Breast epithelium (tissue), 4 donors: ENCODE measurements at places on chromosomes 1 and 21. TPM values are rescaled to one million over a fixed set of nuclear protein-coding genes. Genes with fewer than 3 reads are reported as not detected.

The ARHGEF16 gene
- total RNA-seq, result 16.2 TPM

The NTMT2 gene
- total RNA-seq, result not detected

The ZNF697 gene
- 9.5 TPM for total RNA-seq

The FHAD1 gene
- 1.0 TPM for total RNA-seq

The CYYR1 gene
- total RNA-seq, result 15.1 TPM

The GPR161 gene
- total RNA-seq, result 5.6 TPM

The PUSL1 gene
- 16.0 TPM for total RNA-seq

- no peak overlapping the region for H3K4me3 ChIP-seq
- H3K27ac ChIP-seq, result no peak overlapping the region
- H3K27me3 ChIP-seq, result no peaks in the 10 kb centered on the region
- DNase-seq, result no peak
- H3K4me1 ChIP-seq, result no peaks in the 10 kb centered on the region
Measured at GRCh38 chr1:6534248-6534822, 20.0 kb downstream of the NOL9 start.

- peak; percentile 12 for DNase-seq
- H3K27ac ChIP-seq, result peak overlapping the region; percentile 26
- H3K4me3 ChIP-seq, result no peak overlapping the region
- no peaks in the 10 kb centered on the region for H3K27me3 ChIP-seq
- H3K36me3 ChIP-seq, result no peaks in the 10 kb centered on the region
- no peaks in the 10 kb centered on the region for H3K4me1 ChIP-seq
Measured at GRCh38 chr21:42552407-42553336, 39.0 kb downstream of the SLC37A1 start.

DNA sequence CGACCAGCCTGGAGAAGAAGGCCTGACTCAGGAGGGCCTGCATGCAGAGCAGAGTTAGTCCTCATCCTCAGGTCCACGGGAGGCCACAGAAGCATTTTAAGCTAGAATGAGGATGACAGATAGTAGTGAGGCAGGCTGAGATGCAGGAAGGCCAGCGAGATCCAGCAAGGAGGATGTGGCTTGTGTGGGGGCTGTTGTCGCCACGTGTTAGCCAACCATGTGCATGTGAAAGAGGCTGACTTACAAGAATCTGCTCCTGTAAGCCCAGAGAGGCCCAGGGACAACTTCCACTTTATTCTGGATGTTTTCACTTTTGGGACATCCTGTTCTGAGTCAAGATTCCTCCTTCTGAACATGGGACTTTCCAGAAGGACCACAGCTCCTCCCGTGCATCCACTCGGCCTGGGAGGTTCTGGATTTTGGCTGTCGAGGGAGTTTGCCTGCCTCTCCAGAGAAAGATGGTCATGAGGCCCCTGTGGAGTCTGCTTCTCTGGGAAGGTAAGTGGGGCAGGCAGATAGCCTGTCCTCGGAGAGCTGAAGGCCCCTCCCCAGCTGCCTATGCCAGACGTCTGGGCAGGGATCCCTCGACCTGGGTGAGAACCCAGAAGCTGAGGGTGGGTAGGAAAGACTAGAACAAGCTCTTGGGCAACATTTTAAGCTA is at the start of gene SLAMF8:
TSS of gene SLAMF8 (plus strand) at position 433 of the 661 bp plus-strand sequence. CDS start at position 459, 26 bp downstream.
- no peak within 1 kb of the TSS for H3K4me3 ChIP-seq
- no peaks in the 10 kb centered on the region for H3K4me1 ChIP-seq
- DNase-seq, result no peak
- no peaks in the 10 kb centered on the region for H3K27me3 ChIP-seq
- no peak within 1 kb of the TSS for H3K27ac ChIP-seq

DNA sequence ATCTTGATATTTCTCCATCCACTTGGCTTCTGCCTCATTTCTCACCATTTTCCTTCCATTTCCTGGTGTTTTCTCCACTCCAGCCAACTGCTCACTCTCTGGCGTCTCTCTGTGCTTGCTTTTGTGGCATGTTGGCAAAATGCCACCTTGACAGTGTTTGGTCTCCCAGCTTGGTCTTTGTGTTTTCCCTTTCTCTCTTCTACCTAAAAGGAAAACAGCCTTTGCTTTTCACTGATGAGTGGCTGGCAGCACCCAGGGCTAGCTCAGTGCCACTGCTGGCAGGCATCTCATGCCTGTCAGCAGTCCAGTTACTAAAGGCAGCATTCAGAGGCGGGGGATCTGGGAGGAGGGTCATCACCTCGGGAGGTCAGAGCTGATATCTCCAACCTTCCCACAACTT is 55.3 kb upstream of the DSCAM start:
- peak overlapping the region; percentile 69 for H3K27ac ChIP-seq
- H3K4me3 ChIP-seq, result no peak overlapping the region
- no peaks in the 10 kb centered on the region for H3K36me3 ChIP-seq
- no peak for DNase-seq
- no peaks in the 10 kb centered on the region for H3K4me1 ChIP-seq

- no peaks in the 10 kb centered on the region for H3K4me1 ChIP-seq
- no peaks in the 10 kb centered on the region for H3K27me3 ChIP-seq
- H3K4me3 ChIP-seq, result no peak overlapping the region
- DNase-seq, result no peak
Measured at GRCh38 chr1:203077956-203078355, 7.9 kb downstream of the MYOG start.

DNA sequence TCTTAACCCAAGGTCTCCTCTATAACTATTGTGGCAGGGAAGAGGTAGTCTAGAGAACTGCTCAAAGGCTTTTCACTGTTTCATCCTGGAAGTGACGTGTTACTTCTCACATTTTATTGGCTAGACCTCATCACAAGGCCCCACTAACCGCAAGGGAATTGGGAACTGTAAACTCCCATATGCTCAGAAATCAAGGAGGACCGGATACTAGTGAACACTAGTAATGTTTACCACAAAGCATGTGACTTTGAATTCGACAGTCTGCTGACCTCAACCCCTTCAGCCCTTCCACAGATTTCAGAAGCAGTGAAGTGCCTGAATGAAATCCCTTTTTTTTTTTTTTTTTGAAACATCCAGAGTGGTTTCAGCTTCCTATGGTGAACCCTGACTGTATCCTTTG is 3.4 kb upstream of the EEIG2 start:
- DNase-seq, result no peak
- no peaks in the 10 kb centered on the region for H3K4me1 ChIP-seq
- H3K36me3 ChIP-seq, result no peaks in the 10 kb centered on the region
- H3K4me3 ChIP-seq, result no peak overlapping the region

DNA sequence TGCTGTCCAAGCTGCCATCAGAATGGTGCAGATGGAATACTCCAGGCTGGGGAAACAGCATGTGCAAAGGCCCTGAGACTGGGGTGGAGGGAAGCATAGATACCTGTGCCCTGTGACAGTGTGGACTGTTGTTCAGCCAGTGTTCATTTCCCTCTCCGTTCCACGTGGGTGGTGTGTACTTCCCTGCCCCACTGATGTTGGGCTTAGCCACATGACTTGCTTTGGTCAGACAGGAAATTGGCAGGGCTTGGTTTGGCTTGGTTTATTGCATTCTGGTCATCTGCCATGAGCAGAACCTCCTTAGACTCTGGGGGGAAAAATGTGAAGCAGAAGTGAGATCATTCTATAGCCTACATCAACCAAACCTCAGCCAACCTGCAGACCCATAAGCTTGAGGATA is 102.4 kb upstream of the IGSF21 start:
- no peak overlapping the region for H3K27ac ChIP-seq
- H3K4me3 ChIP-seq, result no peak overlapping the region
- H3K36me3 ChIP-seq, result no peaks in the 10 kb centered on the region
- no peak for DNase-seq

DNA sequence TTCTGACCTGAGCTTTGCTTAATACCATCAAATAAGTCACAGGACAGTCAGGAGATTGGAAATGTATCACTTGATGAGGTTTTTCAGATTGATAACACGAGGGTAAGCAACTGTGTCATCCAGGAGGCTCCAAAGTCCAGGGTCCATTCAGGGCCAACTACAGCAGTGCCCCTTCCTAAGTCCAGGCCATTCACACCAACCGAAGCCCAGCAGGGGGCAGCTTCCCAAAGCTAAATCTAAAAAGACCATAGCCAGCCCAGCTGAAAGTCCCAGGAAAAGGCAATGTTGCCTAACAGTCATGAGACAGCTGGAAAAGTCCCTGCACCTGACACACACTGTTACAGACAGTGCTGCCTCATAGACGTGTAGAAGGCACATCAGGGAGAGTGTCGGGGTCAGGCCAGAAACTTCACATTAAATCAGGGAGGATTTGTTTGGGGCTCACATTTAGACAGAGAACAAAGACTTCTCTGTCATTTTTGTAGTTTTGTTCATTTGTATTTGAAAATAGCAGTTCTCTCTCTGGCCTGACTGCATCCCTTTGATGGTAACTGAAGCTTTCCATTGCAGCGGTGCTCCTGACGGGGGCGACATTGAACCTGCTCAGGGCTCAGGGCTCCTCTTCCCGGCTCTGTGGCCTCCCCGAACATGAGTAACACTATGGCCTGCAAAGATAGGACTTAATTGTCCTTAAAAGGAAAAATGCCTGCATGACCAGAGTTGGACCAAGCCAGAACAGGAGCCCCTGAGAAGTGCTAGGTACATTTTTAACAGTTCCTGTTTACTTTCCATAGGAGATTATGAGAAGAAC is 200.4 kb downstream of the NRIP1 start:
- H3K4me3 ChIP-seq, result no peak overlapping the region
- peak overlapping the region; percentile 40 for H3K27ac ChIP-seq
- DNase-seq, result peak; percentile 24
- H3K27me3 ChIP-seq, result no peaks in the 10 kb centered on the region
- H3K4me1 ChIP-seq, result no peaks in the 10 kb centered on the region

- DNase-seq, result peak; percentile 73
- peak overlapping the region; percentile 96 for H3K27ac ChIP-seq
- H3K4me3 ChIP-seq, result peak overlapping the region; percentile 55
- H3K36me3 ChIP-seq, result no peaks in the 10 kb centered on the region
- H3K27me3 ChIP-seq, result no peaks in the 10 kb centered on the region
- peaks cover 35% of the 10 kb centered on the region for H3K4me1 ChIP-seq
Measured at GRCh38 chr1:145891143-145891542, 5.5 kb upstream of the ANKRD35 start.

GRCh38 chr1:43358121-43358745 is 548 bp upstream of the CDC20 start:
- H3K36me3 ChIP-seq, result no peaks in the 10 kb centered on the region
- H3K4me1 ChIP-seq, result peaks cover 3% of the 10 kb centered on the region

GRCh38 chr1:9101510-9102146 is 27.3 kb downstream of the GPR157 start:
- H3K4me3 ChIP-seq, result no peak overlapping the region
- H3K4me1 ChIP-seq, result no peaks in the 10 kb centered on the region
- no peak overlapping the region for H3K27ac ChIP-seq

GRCh38 chr21:34836103-34836932 is 167.5 kb downstream of the CLIC6 start:
- H3K36me3 ChIP-seq, result peaks cover 5% of the 10 kb centered on the region
- DNase-seq, result peak; percentile 76
- no peaks in the 10 kb centered on the region for H3K27me3 ChIP-seq
- peak overlapping the region; percentile 57 for H3K4me3 ChIP-seq

- no peaks in the 10 kb centered on the region for H3K4me1 ChIP-seq
- no peaks in the 10 kb centered on the region for H3K27me3 ChIP-seq
- no peak for DNase-seq
- no peak overlapping the region for H3K27ac ChIP-seq
- no peak overlapping the region for H3K4me3 ChIP-seq
- H3K36me3 ChIP-seq, result no peaks in the 10 kb centered on the region
Measured at GRCh38 chr1:172212124-172212523, 208.4 kb upstream of the C1orf105 start.

DNA sequence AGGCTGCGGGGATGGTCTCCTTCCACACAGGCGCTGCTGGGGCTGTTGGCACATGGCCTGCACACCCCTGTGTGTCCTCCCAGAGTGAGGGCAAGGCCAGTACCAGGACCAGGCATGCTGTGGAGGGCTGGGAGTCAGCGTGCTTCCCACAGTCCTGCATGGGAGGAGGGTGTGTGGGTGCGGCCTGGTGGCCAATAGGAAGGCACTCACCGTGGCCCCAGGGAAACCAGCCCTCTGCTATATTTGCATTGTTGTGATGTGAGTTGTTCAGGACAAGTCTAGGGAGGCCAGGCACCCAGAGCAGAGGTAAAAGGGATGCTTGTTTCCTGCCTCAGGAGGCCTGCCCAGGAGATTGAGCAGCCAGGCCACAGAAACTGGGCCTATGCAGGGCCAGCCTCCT is 59.5 kb downstream of the S100B start:
- H3K4me3 ChIP-seq, result no peak overlapping the region
- H3K27ac ChIP-seq, result no peak overlapping the region
- no peaks in the 10 kb centered on the region for H3K36me3 ChIP-seq
- DNase-seq, result peak; percentile 16
- no peaks in the 10 kb centered on the region for H3K27me3 ChIP-seq

DNA sequence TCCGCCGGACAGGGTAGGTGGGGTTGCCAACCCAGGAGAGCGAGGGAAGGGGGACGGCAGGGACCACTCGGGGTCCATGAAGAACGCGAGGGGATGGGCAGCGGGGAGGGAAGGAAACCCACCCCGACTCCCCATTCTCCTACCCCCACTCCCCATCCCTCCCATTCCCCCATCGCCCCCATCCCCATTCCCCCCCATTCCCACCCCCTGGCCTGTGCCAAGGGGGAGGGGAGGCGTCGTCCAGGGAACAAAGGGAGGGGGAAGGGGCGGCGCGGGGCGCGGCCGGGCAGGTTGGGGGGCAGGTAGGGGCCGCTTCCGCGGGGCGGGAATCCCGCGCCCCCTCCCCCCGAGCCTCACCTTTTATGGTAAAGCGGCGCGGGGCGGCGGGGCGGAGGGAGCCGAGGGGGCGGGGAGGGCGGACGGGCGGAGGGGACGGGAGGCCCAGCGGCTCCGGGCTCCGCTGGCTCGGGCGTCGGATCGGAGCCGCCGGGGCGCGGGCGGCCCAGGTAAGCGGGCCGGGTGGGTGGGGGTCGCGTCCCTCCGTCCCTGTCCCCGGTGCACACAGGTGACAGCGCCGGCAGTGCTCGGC is at the start of gene FBLIM1:
TSS of gene FBLIM1 (plus strand) at position 453 of the 589 bp plus-strand sequence. CDS start 6,189 bp downstream, outside the sequence.
- no peaks in the 10 kb centered on the region for H3K27me3 ChIP-seq
- no peaks in the 10 kb centered on the region for H3K36me3 ChIP-seq
- peaks cover 22% of the 10 kb centered on the region for H3K4me1 ChIP-seq
- peak within 1 kb of the TSS; percentile 93 for H3K27ac ChIP-seq
- H3K4me3 ChIP-seq, result peak within 1 kb of the TSS; percentile 86
- no peak for DNase-seq

DNA sequence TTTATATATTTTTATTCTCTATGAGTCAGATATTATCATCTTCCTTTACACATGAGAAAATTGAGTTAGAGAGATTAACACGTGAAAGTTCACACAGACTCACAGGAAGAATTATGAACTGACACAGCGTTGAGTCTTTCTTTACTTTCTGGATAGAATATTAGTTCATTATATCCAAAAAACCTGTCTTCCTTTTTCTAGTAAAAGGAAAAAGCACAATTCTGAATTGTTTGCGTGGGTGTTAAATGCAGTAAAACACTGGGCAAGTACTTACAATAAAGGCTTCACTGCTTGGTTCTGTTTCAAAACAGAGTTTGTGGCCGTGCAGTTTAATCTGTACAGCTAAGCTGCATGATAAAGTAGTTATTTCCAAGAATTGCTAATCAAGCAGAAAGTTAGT is 10.8 kb downstream of the MAGI3 start:
- H3K4me3 ChIP-seq, result no peak overlapping the region
- H3K27ac ChIP-seq, result no peak overlapping the region
- H3K36me3 ChIP-seq, result no peaks in the 10 kb centered on the region

- H3K27ac ChIP-seq, result no peak overlapping the region
- no peaks in the 10 kb centered on the region for H3K27me3 ChIP-seq
- no peaks in the 10 kb centered on the region for H3K36me3 ChIP-seq
- DNase-seq, result no peak
- H3K4me3 ChIP-seq, result no peak overlapping the region
Measured at GRCh38 chr1:241819340-241819866, 28.6 kb upstream of the EXO1 start.

- H3K27me3 ChIP-seq, result no peaks in the 10 kb centered on the region
- no peaks in the 10 kb centered on the region for H3K36me3 ChIP-seq
- DNase-seq, result no peak
- H3K27ac ChIP-seq, result peak overlapping the region; percentile 77
- peaks cover 34% of the 10 kb centered on the region for H3K4me1 ChIP-seq
- no peak overlapping the region for H3K4me3 ChIP-seq
Measured at GRCh38 chr1:9245661-9246060, 11.1 kb downstream of the H6PD start.
